ENCODE measurements at places on chromosomes 1 and 21.

- no peak for DNase-seq
Observed at GRCh38 chr1:45071567-45071966, 59.5 kb downstream of the UROD start.

DNA sequence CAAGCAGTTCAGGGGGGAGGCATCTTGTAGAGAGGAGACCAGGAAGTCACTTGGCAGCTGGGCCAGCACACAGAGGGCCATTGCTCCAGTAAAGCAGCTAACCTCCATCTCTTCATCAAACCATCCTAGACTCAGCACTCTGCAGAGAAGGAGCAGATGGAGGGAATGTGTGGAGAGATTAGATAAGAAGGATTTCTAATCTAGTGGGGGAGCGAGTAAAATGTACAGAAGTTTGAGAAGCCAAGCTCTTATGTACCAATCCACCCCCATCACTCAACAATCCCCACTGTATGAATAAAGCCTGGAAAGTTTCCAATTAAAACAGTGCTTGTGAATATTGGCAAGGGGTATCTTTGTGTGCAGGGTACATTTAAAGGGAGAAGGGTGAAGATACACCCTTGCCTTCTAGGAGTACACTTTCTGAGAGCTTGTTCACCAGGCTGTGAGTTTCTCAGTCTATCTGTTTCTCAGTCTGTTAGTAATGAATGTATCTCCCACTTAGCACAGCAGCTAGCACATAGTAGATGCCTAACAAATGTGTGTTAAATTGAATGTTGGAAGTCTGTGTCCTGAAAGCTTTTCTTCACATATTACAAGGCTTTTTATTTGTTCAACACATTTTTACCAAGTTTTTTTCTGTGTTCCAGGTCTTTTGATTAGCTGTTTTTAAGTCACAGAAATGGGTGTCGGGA is 142.7 kb upstream of the UBE2U start:
- no peak for DNase-seq

- DNase-seq: no peak
Observed at GRCh38 chr1:73671530-73671929, 526.4 kb downstream of the LRRIQ3 start.

DNA sequence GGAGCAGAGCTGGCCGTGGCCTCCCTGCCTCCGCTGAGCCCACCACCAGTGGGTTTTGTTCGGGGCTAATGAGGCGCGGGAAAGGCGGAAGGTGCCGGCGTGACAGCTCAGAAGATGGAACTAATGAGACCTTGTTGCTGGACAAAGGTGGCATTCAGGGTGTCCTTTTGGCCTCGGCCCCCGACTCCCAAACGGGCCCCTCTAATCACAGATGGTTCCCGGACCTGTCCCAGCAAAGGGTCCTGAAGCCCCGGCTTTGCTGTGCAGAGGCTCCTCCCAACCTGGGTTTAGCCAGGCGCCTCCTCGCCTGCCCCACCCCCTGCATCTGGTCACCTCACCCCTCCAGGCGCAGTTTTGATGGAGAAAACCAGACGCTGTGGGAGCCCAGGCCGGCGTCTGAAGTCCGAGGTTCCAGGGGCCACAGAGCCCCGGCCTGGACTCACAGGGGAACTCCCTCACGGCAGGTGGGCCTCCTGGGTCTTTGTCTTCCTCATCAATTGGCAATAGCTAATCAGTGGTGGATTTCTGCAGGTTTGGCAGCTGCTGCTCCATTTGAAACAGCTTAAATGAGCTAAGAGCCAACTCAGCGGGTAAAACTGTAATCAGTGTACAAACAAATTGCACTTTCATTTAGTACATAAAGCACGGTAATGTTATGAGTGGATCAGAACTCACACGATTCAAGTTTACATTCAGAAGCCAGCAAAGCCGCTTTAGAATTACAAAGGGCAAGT is 44.3 kb upstream of the ADARB1 start:
- no peak for DNase-seq

DNA sequence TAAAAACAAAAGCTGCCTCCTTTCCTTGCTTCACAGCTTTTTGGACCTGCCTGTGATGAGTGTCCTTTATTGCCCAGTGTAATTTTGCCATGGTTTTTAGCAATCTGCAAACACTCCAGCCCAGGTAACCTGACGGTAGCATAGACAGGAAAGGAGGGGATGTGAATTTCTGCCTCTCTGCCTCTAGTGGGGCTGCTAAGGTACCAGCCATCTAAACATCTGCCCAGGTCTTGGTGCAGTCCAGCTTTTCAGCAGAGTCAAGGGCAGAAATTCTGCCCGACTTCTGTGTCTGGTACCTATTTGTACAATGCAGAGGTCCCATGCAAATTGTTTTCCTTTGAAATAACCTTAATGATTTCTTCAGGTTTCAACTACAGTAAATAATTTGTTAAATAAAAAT is 371.4 kb downstream of the KIF26B start:
- DNase-seq: no peak

Data from CD4-positive, alpha-beta T cell treated with Interferon gamma for 1 hour (primary cell).